Heart left ventricle (tissue), 16 donors: ENCODE measurements at places on chromosomes 1 and 21. TPM values are rescaled to one million over a fixed set of nuclear protein-coding genes. Genes with fewer than 3 reads are reported as not detected.

S100A3 gene
- not detected for total RNA-seq

- no peak for DNase-seq
These were observed 231.5 kb upstream of the SNX7 start for GRCh38 chr1:98429965-98430443.

DNA sequence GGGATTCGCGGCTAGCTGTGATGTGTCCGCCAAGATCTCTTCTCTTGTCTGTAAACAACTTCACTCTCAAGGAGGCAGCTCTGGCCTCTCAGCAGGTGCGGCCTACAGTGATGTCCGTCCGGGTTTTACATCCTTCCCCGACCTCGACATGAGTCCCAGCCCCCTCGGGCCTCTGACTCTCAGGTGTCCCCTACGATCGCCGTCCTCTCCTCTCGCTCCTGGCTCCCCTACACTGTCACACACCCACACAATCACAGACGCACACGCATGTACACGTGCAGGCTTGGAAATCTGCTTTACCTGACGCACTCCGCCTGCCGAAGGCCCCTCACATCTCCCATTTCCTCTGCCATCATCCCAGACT, 797 bp upstream of the RSPH1 start:
- no peak for DNase-seq

PFKFB2 gene
- total RNA-seq, result 104 TPM

PDC gene
- not detected for total RNA-seq

CIART gene
- total RNA-seq, result 19.4 TPM

GRCh38 chr1:14110040-14110439, 410.1 kb downstream of the PRDM2 start:
- DNase-seq, result no peak

RNF186 gene
- not detected for total RNA-seq

SH2D1B gene
- 0.54 TPM for total RNA-seq

GRCh38 chr1:64855557-64855956, 110.7 kb downstream of the RAVER2 start:
- no peak for DNase-seq

DNA sequence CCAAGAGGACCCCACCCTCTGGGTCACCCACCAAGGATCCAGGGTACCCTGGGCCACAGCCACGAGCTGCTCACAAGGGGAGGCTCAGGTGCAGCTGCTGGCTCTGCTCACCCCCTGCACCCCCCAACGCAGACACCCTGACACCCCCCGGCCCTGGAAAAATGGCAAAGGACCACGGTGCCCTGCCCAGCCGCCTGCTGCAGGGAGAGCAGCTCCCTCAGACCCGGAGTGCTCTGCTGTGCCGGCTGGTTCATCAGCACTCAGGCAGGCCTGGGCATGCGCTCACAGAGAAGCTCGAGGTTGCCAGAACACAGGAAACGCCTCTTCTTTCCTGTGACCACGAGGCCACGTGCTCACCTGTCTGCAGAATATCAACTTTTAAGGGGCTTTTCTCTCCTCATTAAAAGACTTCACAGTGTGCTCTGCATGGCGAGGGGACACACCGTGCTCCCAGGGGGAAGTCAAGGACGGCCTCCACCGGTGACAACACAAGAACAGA, 4.3 kb upstream of the C1QTNF12 start:
- no peak for DNase-seq

GRCh38 chr21:36571556-36571955, 91.6 kb upstream of the CLDN14 start:
- no peak for DNase-seq

GRCh38 chr1:182317611-182318161, 73.9 kb downstream of the GLUL start:
- no peak for DNase-seq

GRCh38 chr1:211551638-211552460, 27.1 kb downstream of the SLC30A1 start:
- no peak for DNase-seq

GBP2 gene
- total RNA-seq, result 10.1 TPM

GRCh38 chr1:100955322-100955721, 59.4 kb downstream of the SLC30A7 start:
- no peak for DNase-seq

PTPN7 gene
- 10.3 TPM for total RNA-seq

DNA sequence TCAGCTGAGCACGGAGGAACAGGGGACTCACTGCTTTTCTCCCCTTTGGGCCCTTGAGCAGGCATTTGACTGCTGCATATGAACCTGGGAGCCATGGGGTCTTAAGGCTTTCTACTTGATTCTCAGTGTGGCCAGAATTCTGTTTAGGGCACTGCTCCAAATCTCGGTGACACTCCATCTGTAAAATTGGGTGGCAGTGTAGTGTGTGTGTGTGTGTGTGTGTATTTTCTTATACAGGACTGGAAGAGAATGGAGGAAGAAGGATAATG, 162.2 kb downstream of the PBX1 start:
- DNase-seq, result no peak

- no peak for DNase-seq
These were observed 331.6 kb upstream of the DUSP10 start for GRCh38 chr1:222073307-222073995.

DNA sequence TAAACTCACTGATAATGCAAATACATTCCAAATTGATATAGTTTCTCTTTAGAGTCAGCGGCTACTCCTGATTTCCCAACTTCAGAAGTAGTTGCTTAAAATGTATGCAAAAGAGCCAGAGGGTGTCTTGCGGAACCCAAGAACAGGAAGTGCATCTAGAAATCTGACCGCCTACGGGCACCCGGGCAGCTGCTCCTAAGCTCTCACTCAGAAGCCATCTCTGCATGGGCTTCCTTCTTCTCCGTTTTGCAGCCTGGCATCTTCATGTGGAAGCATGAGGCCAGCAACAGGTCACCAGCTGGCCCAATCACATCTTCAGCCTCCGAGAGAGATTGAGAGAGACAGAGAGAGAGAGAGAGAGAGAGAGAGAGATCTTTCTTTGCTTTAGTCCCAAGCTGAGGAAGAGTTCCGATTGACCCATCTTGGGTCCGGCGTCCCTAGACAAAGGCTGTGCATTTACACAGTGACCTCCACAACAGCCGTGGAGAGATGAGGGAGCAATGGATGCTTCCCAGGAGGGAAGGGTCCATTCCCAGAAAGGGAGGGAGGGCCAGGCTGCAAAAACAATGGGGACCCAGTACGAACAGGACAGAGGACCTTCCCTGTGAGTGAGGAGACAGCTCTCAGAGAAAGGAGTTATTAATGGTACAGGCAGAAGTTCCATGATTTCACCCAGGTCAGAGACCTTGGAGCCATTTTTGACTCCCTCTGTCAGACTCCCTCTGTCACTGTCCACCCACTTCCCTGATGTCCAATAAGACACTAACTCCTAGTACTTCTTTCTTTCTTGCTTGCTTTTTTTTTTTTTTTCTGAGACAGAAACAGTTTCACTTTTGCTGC, 28.2 kb upstream of the SLC30A1 start:
- no peak for DNase-seq
